Astrocyte of the cerebellum (primary cell): ENCODE measurements at places on chromosomes 7 and 10.
A peak's percentile ranks its signal among the peaks of the same experiment; 100 is the strongest.

DNA sequence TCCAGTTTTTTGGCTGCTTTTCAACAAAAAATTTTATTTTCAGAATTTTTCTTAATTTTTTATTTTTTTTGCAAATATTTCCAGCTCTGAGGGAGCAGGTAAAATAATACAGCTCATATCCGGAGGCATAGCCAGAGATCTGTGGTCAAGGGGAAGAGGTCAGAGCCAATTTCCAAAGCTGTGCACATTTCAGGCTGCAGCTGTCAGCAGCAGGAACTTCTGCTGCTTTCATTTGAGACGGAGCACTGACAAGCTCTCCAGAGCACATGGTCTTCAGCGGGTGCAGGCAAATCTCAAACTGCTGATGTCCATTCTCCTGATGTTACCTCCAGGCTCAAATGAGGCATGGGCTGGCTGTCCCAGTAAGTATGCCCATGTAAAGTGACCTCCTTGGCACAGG, 31.1 kb downstream of the SLC26A4 start:
- DNase-seq: peak; percentile 28

DNA sequence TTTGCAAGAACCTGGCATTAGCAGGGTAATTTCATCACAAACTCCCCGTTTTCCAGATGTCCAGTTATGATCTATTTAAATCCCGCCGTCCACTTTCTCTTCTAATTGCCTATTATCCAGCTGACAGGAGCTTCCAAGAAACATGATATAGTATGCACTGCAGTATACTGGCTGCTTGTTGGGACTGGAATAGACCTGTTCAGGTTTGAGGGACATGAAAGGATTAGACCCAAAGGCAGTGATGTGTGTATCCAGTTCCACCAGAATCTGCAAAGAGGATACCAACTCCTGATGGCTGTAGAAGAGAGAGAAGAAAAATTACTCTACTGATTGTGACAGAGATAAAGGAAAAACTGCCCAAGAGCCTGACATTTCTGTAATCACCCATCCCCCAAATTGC, 8.9 kb downstream of the MSS51 start:
- no peak for DNase-seq

- DNase-seq: no peak
Observed at GRCh38 chr10:119541459-119542356, 811 bp downstream of the RGS10 start.

GRCh38 chr7:52269669-52270068, 765.8 kb upstream of the POM121L12 start:
- no peak for DNase-seq

GRCh38 chr10:98488669-98489430, 42.1 kb upstream of the HPS1 start:
- DNase-seq: no peak

GRCh38 chr10:92124616-92125143, 166.2 kb downstream of the CPEB3 start:
- DNase-seq: peak; percentile 83

DNA sequence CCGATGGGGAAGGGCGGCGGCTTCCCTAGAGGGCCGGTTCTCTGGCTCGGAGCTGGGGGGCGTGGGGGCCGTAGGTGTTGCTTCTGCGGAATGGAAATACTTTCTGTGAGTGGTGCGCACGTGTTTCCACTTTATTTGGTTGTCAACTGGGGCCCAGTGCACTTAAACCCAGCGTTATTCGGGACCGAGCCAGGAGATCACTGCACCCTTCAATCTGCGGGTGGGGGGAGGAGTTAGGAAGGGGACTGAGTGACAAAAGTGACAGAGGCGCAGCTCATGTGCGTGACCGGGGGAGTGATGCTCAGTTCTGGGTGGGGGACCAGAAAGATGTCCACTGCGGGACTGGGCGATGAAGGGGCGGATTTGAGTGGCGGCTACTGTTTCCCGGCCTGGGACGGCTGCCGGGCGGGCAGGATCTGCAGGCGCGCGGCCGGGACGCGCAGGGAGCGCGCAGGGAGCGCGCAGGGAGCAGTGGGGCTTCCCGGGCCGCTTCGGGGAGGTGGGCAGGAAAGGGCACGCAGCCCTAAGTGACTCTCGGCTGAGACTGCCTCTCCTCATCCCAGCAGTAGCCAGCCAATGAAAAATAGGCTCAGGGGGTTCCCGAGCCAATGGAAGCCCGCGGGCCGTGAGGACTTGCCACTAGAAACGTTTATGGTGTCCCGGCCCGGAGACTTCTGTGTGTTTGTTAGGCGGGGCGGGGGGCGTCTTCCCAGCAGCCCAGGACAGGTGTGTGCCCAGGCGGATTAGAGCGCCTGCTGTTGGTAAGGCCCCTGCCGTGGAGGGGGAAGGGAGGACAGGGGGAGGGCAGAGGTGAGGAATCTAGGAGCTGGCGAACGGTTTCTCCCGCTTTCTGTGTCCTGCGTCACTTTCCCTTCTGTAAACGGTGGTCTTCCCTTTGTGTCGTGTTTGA, 54.3 kb upstream of the KDM7A start:
- no peak for DNase-seq

DNA sequence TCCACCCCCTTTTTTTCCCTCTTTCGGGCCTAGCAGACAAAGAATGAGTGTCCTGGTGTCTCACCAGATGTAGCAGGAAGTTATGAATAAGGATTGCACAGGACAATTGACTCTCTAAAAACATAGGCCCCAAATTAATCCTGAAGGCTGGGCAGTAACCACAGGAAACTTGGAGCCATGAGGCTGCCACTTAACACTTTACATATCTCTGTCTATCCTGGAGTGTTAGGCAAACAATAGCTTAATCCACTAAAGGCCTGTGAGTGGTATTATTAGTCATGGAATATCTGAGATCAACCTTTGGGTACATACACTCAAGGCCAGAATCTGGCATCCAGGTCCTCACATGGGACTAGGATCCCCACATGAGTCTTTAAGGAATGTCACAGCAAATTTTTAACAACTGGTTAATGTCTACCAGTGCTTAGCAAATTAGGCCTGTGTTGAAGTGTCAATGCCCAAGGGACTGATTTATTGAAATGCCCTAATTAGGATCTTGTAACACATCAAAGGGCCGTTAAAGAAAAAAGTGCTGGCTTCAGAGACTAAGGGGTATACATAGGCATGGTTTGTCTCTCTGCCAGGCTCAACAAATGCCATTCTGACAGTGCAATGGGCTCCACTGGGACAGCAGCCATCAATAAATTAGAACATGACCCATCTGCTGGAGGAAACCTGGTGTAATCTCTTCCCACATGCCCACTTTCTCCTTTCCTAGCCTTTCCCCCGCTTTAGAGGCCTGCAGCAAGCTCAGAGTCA, 196.7 kb upstream of the TBX20 start:
- DNase-seq: no peak

DNA sequence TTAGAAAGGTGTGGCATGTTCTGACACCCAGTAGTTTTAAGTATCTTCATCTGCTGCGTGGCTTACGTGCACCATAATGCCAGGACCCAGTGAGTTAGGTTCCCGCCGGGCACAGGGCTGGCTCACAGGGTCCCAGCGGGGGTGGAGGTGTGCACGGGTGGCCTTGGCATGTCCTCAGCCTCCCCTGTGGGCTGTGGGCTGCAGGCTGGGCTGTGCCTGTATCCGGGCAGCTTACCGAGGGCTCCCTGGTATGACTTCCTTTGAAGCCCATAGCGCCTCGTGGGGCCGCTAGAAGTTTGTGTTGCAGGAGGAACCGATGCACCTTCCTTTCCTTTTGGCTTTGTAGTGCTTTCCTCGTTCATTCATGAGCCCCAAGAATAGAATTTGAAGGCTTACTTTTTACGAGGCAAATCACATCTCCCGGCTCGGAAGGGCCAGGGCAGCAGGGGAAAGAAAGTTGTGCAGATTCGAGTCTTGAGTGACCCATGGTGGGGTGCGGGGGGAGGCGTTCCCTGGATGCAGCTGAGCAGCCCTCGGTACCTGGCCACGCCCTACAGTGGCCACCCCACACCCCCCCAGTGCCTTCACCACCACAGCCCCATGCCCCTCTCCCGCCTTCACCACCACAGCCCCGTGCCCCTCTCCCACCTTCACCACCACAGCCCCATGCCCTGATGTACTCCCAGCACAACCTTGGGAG, 113.2 kb downstream of the WDR37 start:
- DNase-seq: no peak

DNA sequence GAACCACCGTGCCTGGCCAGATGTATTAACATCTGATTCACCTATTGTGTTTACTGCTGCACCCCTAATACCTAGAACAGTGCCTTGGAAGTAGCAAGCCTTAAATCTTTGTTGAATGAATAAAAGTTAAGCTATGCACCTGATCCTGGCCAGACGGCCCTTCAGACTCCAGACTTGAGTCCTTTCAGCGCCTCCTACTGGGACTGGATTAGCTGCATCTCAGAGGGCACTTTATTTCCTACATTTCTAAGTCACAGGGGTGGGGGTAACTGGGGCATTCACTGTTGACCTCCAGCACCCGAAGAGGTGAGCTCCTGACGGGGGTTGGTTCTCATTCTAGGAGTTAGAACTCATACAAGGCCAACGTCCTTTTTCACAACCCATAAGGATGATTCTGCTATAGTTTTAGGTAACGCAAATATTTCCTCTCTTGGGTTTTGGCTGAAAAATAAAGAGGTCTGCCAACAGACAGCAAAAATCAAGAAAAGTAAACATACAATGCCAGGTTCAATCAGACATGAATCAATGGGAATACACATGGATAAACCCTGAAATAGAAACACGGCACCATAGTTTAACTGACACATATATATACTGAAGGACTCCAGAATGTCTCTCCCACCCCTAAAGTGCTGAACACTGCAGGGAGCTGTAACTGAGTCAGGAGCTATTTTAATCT, 48.0 kb upstream of the DLG5 start:
- peak; percentile 41 for DNase-seq

DNA sequence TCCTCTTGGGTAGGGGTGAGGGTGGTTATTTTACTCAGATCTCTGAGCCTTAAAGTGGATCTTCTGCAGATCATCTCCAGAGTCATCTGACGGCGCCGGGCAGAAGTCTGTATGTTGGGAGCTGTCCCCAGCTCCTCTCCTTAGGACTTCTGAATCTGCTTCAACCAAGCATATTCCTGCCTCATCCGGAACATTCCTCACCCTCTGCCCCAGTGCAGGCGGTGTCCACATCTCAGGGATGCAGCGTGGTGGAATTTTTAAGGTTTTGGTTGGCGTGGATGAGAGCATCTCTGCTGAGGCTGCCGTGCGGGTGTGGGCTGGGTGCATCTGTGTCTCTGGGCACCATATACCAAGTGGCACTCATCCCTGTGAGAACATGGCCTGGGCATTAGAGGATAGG, 148.3 kb downstream of the MGMT start:
- DNase-seq: no peak

DNA sequence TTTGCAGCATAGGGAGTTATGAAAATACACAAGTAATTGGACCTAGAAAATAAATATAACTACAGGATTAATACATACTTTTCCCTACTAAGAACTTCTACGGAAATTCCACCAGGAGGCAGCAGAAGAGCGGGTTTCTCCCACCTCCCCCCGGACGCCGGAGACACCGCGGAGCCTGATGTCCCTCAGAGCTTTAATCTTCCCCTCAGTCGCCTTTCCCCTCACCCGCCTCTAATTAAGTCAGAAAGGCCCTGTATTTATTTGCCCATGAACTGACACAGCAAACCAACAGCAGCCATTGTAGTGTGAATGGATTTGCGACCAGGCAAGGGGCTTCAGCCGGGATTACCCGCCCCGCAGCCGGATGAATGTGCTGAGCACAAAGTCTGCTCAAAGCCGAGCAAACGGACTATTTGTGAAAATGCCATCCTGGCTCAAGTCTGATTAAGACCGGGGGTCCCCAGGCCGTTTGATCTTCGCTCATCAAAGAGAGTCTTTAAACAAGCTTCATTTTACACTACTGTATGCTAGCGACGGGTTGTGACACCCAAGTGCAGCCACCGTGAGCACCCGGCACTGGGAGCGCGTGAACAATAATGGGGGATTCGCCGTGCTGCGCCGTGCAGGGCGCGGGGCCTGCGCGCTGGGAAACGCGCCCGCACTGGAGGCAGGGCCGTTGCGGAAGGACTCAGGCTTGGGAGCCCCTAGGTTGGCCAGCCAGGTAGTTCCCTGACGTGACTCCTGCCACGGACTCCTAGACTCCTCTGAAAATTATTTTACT, 5.6 kb upstream of the DKK1 start:
- DNase-seq: peak; percentile 54

- no peak for DNase-seq
Observed at GRCh38 chr7:7761974-7762779, 43.8 kb upstream of the RPA3 start.

GRCh38 chr10:131890276-131891195, 10.3 kb upstream of the PPP2R2D start:
- DNase-seq: no peak
